ENCODE measurements at places on chromosomes 6 and 20.

- DNase-seq, result no peak
These were observed 51.0 kb upstream of the ZFP64 start for GRCh38 chr20:52242237-52243230.

DNA sequence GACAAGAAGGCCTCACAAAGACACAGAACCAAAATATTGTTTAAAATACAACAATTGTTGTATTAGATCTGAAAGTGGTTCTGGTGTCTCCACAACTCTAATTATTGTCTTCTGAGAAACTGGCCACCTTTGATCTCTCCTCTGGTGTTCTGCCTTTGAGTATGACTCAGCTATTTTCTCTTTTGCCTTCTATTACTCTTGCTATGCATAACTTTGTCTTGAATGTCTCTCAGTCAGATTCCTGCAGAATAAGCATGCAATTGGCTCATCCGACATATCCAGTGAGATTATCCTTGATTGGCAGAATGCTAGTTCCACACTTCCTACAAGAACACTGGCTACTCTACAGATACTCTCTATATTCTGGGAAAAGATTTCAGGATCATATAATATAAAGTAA is 14.3 kb upstream of the EPM2A start:
- DNase-seq, result no peak

DNA sequence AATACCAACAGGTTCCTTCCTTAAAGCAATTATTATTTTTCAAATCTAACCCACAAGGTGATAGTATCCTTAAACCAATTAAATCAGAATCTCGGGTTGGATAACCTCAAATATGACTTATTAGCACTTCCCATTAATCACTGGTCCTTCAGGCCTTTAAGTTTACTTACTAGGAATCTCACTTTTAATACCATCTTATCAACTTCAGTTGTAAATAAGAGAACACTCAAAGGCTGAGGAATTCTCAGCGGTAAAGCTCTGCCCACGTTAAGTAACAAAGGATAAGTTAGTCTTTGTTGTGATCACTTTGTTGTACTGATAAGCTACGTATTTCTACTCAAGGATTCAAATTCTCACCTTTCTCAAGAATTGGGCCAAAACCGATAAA is 82.0 kb downstream of the OR2B2 start:
- DNase-seq, result no peak

GRCh38 chr20:56925082-56925830 is 296.1 kb downstream of the TFAP2C start:
- no peak for DNase-seq

DNA sequence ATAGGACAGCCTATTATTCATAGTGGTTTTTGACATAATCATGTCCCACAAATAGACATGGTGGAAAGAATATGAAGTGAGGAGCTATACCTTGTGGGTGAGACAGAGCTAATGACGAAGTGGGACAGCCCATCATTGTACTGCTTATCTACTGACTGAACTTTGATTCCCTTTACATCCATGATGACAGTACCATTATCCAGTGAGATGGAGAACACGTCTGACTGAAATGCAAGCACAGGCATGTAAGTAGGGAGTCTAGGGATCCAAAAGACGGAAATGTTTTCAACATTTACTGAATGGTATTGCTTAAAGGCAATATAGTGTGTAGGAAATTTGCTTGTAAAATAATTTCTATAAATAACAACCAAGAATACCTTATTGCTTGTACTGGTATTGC is 43.5 kb downstream of the FAM229B start:
- no peak for DNase-seq

- no peak for DNase-seq
These were observed 193.1 kb downstream of the DOK5 start for GRCh38 chr20:54668271-54669039.

DNA sequence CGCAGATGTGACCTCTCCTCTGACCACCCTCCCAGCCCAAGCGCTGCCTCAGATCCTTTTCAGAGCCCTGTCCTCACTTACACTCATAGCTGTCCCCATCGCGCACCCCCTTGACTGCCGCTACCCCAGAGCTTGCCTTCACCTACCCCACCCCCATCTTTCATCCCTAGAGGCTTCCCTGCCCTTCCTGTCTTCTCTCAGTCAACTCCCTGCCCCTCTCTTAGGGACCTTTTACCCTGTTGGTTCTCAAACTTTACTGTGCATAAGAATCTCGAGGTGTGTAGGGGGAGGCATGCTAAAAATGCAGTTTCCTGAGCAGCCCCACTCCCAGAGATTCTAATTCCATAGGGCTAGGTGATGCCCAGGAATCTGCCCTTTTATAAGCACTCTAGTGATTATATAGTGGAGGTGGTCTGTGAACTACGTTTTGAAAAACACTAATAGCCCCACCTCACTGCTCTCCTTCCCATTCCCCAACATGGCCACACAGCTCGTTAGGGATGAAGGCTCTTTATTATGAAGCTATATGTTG is 725 bp downstream of the TM9SF4 start:
- DNase-seq, result no peak

DNA sequence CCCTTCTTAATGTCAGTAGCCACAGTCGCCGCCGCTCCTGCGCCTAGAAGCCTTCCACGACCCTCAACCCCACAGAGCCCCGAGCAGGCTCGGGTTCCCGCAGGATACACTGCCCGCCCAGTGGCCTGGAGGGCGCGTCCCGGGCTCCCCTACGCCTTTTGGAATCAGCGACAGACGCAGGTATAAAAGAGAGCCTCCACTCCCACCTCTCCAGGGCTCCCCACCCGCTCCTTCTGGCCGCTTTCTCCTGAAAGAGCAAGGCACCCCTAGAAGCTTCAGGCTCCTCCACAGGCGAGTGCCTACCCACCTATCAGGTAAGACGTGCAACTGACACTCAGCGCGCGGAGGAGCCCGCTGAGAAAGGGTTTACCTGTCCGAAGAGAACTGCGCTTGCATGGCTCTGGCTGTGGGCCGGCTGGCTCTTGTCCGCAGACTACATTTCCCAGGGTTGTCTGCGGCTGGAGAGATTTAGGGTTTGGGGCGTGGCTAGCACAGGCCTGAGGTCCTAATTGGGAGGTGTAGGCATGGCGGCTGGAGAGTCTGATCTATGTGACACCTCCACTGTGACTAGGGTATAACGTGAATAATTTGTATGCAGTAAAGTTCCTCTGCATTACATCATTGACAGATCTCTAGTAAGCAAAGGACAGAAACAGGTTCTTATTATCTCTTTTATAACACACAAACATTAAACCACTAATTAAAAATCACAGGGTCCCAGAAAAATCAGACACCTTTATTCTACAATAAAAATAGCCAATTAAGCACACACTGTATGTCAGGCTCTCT is 13.5 kb upstream of the ZNF391 start:
- DNase-seq, result no peak

- no peak for DNase-seq
These were observed 29.4 kb upstream of the TPD52L1 start for GRCh38 chr6:125124049-125124669.

DNA sequence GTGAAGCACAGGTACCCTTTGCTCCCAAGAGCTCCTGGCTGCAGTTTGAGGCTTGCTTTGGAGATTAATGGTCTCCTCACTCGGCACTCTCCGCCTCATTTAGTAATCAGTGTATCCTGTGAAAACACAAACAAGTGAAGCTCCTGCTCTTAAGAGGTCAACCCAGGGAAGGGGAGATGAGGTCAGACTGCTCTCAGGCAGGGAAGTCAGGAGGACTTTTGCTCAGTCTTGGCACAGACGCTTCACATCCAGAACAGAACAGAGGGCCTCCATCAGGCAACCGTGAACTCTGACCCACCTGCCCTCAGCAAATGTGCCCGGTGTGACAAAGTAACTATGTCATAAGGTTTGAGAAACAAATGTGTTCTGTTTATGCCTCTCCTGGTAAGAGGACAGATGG is 428.8 kb upstream of the JARID2 start:
- DNase-seq, result peak; percentile 3

DNA sequence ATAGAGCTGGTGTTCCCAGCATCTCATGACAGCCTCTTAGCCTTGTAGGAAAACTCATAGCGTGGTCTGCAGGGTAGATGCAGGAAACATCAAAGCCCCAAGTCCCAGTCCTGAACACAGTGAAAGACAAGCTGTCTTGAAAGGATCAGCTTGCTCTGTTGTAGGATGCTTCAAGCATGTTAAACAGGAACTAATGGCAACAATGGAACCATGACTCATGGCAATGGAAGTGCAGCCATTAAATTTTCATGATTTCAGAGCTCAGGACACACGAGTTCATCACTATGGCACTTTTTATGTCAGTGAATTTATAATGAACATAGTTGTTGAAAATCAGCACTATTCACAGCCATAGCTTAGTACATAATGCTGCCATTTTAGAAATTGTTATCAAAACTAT is 367.7 kb downstream of the KIF16B start:
- no peak for DNase-seq

DNA sequence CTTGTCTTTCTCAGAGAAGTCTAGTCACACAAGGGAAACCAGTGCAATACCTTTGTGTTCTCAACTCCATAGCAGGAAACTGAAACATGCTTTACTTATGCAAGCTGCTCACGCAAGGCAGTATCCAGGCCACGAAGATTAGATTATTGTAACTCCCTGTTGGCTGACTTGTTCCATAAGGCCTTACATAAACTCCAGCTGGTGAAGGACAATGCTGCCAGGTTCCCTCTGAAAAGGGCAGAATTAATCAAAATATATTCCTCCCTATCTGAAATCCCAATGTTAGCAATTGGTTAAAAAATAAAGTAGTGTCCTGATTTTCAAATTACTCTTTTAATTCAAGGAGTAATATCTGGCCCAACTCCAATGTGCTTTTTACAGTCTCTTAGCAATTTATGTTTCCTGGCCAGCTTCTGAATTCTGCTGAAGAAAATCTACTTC is 966.6 kb downstream of the HACE1 start:
- no peak for DNase-seq

GRCh38 chr20:60630609-60631008 is 621.5 kb upstream of the CDH4 start:
- peak; percentile 15 for DNase-seq

DNA sequence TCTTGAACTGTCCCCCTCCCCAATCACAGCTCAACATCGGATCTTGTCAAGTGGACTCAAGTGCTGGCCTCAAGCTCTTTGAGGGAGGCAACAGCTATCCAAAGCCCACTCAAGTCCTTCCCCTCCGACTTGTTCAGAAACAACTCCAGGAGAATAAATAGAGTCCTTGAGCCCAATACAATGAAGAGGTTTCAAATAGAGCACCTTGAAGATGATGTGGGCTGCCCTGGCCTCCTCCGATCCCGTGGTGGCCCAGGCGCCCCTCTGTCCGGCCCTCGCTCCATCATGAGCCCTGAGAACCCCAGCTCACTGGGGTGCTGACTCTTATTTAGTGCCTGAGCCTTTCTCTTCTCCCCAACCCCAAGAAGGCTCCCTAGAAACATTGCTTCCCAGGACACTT is 164.3 kb upstream of the PMEPA1 start:
- DNase-seq, result no peak
